ENCODE measurements at places on chromosomes 6 and 20.

DNA sequence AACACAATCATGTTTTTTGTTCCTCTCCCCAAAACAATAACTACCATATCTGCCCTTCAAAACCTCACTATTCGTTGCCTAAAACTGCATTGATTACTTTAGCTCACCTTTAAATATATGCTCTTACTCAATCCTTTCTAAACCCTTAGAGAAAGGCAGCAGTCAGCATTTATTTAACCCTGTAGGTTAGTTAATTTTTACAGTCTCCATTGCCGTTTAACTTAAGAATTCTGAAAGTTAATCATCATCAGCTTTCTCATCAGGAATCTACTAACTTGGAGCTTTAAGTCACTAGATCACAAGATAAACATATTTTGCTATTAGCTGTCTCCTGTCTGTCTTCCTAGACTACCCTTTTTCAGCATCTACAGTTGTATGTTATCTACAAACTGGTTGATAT lies 991.9 kb downstream of the EPHA7 start:
- DNase-seq: no peak

DNA sequence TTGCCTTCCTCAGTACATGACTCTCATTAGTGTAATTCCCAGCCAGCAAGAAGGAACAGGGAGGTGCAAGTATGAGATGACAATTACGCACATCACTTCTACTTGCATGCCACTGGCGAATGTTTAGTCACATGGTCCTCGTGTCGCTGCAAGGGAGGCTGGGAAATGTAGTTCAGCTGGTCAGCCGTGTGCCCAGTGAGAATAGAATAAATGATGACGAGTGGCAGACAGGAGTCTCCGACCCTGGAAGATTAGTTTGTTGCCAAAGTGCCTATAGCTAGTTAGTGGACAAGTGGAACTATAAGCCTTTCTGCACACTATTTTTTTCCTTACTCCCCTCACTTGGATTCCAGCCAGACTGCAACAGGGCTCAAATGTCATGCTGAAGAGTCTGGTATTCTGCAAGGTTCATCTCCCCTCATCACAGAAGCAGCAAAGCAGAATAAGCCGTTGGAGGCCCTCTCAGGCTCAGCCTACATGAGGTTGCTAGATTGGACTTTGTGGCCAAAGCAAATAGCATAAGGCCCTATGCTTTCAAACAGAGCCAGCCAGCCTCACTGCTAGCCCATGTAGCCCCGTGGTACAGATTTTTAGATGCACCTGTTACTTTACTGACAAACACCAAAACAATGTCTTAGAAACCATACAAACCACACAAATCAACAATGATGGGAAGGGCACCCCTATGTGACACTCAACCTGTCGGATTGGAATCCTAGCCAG lies 9.7 kb downstream of the LINC00237 start:
- no peak for DNase-seq

GRCh38 chr20:59945731-59946130 lies 5.5 kb downstream of the FAM217B start:
- DNase-seq: no peak

GRCh38 chr20:5171790-5172164 lies 45.0 kb downstream of the CDS2 start:
- no peak for DNase-seq

GRCh38 chr6:71168233-71168765 lies 120.3 kb upstream of the OGFRL1 start:
- DNase-seq: no peak

DNA sequence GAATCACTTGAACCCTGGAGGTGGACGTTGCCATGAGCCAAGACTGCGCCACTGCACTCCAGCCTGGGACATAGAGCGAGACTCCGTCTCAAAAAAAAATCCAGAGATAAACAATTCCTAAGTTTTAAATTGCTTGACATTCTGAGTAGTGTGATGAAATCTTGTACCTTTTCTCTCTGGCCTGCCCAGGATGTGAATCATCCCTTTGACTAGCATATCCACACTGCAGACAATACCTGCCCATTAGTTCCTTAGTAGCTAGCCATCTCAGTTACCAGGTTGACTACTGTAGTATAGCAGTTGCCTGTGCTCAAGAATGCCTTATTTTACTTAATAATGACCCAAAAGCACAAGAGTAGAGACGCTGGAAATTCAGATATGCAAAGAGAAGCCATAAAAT lies 2.8 kb downstream of the ZFP57 start:
- DNase-seq: no peak

GRCh38 chr20:44601801-44602204 lies 19.4 kb downstream of the PKIG start:
- no peak for DNase-seq
